NCI-H2107 (cell line): ENCODE measurements at places on chromosomes 1 and 21.

DNA sequence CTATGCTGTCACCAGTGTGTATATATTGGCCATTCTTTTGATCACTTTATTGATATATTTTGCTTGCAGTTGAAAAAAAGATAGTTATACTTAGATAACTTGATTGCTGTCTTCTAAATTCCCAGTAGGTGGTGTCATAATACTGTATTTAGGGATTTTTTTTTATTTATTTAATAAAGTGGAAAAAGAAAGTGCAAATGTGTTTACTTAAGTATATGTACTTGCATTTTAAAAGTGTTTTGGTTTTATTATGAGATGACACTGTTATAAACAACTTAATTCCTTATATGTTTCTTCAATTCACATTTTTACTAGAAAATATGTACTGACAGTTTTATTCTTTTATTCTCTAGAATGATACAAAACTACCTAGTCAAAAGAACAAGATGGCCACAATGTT lies 164.8 kb downstream of the USP25 start:
- DNase-seq, result no peak

- DNase-seq, result no peak
Observed at GRCh38 chr1:162232034-162232711, 144.5 kb downstream of the SPATA46 start.

- DNase-seq, result no peak
Observed at GRCh38 chr1:24762133-24762676, 17.0 kb downstream of the CLIC4 start.

- DNase-seq, result no peak
Observed at GRCh38 chr21:46191257-46191685, 7.0 kb upstream of the SPATC1L start.

GRCh38 chr1:181712711-181713110 lies 229.4 kb downstream of the CACNA1E start:
- DNase-seq, result no peak

DNA sequence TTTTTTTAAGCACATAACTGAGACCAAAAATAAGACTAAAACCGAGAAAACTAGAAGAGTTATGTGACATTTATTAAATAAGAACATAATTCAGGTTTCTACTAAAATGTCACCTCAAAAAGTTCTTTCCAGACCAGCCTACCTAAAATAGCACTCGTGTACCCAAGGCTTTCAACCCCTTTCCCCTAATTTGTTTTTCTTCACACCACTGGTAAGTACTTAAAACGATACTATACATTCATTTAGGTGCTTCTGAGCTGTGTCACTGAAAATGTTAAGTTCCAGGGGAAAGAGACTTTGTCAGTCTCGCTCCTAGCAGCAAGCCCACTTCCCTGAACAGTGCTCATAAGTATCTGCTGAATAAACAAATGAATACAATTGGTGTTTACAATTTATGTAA lies 6.8 kb downstream of the RRAGC start:
- DNase-seq, result no peak

- DNase-seq, result no peak
Observed at GRCh38 chr1:64948905-64949833, 17.2 kb downstream of the JAK1 start.

DNA sequence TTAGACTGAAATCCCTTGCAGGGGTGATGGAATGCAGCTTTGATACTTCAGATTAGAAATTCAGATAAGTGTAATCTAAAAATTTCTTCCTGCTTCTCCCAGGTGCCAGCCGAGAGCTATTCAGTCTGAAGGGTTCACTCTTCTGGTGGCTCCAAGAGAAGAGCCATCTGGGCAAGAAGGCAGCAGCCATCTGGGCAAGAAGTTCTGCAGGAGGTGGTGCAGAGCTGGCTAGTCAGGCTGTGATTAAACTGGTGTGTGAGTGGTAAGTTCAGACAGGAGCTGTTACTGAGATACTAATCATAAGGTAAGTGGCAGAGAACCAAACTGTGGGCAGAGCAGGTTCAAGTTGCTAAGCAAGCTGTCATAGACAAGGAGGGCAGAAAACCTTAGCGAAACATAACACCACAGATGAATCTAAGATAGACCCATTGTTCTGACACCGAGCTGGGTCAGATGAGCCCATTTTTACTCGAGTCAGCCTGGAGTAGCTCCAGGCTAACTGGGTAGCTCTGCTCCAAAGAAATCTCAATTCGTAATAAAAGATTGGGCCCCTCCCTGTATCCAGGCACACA lies 14.4 kb upstream of the TP53BP2 start:
- no peak for DNase-seq

GRCh38 chr1:59332983-59333382 lies 36.1 kb downstream of the FGGY start:
- no peak for DNase-seq

DNA sequence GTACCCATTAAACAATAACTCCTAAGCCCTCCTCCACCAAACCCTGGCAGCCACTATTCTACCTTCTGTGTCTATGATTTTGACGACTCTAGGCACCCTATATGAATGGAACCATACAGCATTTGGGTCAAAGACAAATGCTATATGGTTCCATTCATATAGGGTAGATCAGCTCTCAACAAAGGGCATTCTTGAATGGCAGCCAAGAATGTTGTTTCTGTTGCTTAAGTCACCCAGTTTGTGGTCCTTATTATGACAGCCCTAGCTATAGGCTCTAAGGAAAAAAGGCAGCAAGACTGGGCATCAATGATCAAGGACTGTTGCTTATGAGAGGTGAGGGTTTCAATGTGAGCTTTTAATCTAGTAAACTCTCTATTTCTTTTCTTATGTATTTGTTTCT lies 4.7 kb upstream of the SLC5A9 start:
- no peak for DNase-seq

DNA sequence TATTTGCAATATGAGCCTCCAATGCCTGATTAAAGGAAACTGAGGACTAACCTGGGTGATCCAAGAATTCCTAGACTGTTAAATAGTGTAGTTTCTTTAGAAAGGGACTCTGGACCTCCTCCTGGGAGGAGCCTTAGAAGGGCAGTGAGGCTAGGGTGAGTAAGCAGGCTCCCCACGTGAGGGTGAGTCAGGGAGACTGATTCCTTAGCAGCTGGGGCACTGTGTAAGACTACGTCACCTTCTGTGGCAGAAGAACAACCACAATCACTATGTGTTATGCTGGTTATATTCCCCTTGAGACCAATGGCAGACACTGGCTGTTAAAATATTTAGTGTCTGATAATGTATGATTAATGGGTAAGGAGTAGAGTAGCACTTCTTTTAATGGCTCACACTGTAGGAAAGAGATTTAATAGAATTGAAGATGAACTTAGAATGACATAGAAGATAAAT lies 53.3 kb upstream of the SYT14 start:
- no peak for DNase-seq

- DNase-seq, result no peak
Observed at GRCh38 chr1:17554954-17555353, 15.5 kb downstream of the ARHGEF10L start.

DNA sequence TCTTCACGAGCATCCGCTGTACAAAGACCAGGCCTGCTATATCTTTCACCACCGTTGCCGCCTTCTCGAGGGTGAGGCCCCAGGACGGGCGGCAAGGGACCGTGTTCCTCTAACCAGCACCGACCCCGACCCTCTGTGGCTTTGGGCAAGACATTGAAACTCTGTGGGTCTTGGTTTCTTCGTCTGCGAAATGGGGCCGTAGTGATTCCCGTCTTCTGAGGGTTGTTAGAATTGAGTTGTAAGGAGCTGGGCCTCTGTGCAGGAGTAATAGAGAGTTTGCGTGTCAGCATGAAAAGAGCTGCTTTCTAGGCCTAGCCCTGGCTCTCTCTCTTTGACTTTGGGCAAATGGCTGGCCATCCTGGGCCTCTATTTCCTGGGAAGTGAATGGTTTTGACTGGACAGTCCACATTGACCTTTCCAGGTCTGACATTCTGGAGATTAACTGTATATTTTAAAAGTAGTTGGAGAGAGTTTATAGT lies 591 bp downstream of the MRPL37 start:
- DNase-seq, result no peak

DNA sequence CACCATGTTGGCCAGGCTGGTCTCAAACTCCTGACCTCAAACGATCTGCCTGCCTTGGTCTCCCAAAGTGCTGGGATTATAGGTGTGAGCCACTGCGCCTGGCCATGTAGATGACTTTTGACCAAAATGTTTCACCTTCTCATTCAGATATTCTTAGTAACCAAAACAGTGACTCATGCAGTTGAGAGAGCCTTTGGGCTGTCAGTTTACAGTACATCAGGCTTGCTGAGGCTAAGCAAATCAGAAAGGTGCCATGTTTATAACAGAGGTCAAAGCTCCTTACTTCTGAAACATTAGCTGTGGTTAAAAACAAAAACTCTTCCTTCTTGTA lies 21.0 kb downstream of the CNIH4 start:
- DNase-seq, result no peak

DNA sequence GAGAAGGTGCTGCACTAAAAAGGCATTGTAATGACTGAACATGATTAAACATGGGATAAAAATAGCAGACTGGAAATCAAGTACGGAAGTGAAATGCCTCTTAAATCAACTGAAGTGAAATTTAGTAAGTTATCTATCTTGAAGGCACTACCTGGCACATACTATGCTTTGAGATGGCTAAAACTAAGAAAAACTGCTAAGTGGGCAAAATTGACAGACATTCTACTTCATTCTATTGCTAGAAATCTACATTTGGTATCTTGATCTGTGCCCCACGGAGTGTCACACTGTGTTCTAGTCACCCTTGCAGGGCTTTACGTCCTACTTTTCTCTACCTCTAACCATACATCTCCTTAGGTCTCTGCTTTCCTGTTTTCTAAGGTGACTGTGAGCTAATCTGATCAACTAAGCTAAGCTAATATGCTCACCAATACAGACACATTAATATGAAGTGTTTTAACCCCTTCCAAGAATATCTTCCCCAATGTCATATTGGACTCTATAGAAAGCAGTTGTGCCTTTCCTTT lies 4.1 kb downstream of the PDC start:
- DNase-seq, result no peak

DNA sequence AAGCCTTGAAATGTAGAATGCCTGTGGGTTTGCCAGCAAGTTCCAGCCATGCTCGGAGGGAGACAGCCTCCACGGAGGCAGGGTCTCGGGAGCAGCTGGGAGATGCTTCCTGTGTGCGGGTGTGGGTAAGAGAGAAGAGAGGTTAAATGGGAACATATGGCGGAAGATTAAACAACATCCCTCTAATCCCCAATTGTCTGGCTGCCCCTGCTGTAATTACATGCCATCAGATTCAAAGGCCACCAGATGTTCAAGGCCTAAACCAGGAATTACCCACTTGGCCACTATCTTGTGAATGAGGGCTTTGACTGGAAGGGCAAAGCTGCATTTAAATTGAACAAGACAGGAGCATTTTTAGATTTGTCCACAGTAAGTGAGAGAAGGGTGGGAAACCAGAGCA lies 81.4 kb upstream of the BACE2 start:
- DNase-seq, result no peak

DNA sequence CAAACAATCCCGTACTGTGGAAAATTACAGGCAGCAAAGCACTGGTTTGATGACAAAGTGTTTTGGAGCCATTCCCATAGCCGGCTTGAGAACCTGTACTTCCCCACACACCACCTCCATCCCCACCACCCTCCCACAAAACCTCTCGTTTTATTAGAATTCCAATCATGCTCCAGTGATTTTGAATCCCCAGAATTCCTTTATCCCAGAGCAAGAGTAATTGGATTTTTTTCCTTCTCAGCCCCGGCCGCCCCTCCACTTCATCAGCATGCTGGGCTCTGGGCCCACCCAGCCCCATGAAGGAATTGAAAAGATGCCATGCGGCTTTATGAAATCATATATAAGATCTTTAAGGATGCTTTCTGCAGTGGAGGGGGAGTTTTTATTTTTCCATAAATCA lies 136.6 kb downstream of the OMA1 start:
- no peak for DNase-seq

GRCh38 chr21:34992736-34993398 lies 56.2 kb downstream of the RUNX1 start:
- DNase-seq, result no peak

- DNase-seq, result peak; percentile 29
Observed at GRCh38 chr1:162966613-162967012, 102.5 kb upstream of the RGS4 start.

DNA sequence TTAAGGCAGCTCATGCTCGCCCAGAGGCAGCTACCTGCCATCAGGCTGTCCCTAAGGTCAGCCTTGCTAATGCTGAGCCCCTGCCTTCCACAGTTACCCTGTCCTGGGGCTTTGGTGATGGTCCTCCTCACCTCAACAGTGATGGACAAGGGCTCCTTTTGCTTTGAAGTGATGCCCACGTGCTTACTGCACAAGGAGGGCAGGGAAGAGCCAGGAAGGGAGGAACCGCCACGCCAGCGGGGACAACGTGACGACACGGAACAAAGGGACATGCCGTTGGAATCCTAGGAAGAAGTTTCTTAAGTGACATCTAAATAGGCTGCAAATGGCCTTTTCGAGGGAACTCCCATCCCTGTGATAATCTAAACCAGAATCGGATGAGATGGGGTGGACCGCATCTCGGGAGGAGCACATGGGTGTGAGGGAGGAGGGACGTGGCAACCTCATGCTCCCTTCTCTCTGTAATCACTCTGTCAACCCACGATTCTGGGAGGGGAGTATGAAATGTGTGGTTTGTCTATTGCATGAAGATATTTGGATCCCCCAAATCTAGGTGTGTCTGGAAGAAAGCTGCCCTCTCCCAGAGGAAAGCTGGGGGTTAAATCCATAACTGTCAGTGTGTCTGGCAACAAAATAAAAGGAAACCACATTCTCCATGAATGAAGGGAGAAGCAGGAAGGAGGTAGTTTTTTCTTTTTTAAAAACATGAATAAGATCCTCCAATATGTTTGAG lies 110.9 kb upstream of the IRF2BP2 start:
- no peak for DNase-seq

DNA sequence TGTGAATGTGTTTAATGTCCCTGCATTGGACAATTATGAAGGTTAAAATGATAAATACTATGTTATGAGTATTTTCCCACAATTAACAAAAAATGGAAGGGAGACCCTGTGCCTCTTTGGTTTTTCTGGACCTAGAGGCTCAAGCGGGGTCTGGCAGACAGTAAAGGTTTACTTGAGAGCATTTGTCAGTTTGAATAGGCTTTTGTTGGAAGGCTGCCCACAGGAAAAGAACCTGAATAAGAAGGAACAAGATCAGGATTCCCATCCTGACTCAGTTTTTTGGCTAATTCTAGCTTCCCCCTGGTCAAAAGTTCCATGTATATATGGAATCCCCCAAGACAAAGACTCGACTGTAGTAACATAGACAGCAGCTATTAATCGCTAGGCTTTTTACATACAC lies 150.9 kb upstream of the JUN start:
- no peak for DNase-seq

DNA sequence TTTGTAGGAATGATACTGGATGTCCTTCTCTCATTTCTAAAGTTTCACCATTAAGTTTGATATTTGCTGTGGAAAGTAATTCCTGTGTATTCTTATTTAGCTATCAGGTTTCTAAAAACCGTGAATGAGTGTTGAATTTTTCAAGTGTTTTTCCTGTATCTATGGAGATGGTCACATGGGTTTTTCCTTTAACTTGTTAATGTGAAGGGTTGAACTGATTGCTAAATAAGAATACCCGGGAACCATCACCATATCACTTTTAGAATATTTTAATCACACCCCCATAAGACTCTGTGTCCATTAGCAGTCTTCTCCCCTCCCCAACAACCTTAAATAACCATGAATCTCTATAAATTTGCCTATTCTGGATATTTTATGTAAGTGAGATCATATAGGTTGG lies 16.5 kb upstream of the ASAP3 start:
- no peak for DNase-seq
